Chondrocyte (in vitro differentiated cells): ENCODE measurements at places on chromosomes 3 and 15. TPM values are rescaled to one million over a fixed set of nuclear protein-coding genes. Genes with fewer than 3 reads are reported as not detected.

DNA sequence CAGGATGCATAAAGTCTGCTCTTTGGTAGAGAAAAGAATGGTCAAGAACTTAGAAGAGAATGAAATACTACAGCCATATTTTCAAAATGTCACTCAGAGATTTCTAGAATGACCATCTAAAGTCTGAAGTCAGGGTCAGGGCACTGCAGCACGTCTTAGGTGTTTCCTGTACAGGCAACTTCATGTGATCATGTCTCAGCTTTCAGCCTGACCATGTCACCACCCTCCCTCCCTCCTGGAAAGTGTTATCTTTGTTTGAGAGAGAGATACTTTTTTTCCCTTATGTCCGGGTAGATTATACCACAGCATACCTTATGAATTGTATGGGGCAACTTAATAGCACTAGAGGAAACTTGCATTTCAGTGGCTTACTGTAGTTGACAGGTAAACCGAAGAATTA lies 558.0 kb upstream of the TGFBR2 start:
- H3K27me3 ChIP-seq = no peaks in the 10 kb centered on the region
- no peak for DNase-seq
- no peaks in the 10 kb centered on the region for H3K4me1 ChIP-seq
- H3K36me3 ChIP-seq = peaks cover 2% of the 10 kb centered on the region
- no peak overlapping the region for H3K4me3 ChIP-seq
- no peak overlapping the region for H3K27ac ChIP-seq

DNA sequence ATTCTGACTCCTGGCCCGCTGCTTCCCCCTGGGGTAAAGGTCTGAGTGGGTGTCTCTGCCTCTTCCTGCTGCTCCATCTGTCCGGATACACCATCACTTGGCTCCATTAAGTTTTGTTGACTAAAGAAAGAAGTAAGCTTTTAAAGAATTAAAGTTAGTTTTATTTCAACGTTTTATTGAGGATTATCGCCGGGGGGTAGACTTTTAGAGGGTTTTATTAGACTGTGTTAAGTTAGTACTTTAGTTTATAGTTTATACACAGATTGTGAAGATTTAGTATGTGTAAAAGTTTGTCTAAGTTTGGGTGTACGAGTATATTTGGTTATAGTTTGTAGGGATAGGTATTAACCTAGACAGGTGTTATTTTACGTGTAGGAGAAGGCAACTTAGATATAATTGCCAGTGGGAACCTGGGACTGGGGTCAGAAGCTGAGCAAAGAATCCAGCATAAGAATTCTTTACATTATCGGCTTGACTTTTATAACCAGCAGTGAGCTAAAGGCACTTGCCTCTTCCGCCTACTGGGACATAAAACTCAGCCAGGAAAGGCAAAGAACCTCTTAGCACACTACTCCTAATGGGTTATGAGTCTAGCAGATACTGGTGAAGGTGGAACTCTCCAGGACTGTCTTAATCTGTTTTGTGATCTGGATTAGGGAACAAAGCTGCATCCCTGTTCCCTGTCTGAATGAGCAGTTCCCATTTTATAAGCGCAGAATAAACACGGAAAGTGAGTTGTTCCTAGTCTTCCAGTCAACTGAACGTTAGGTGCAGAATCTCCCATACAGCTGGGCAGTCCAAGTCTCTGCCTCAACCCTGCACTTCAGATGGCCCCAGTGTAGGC lies 131.3 kb downstream of the FAM43A start:
- no peak overlapping the region for H3K4me3 ChIP-seq
- H3K36me3 ChIP-seq = no peaks in the 10 kb centered on the region
- no peaks in the 10 kb centered on the region for H3K4me1 ChIP-seq
- H3K27ac ChIP-seq = no peak overlapping the region
- DNase-seq = no peak
- H3K27me3 ChIP-seq = peaks cover 16% of the 10 kb centered on the region

DNA sequence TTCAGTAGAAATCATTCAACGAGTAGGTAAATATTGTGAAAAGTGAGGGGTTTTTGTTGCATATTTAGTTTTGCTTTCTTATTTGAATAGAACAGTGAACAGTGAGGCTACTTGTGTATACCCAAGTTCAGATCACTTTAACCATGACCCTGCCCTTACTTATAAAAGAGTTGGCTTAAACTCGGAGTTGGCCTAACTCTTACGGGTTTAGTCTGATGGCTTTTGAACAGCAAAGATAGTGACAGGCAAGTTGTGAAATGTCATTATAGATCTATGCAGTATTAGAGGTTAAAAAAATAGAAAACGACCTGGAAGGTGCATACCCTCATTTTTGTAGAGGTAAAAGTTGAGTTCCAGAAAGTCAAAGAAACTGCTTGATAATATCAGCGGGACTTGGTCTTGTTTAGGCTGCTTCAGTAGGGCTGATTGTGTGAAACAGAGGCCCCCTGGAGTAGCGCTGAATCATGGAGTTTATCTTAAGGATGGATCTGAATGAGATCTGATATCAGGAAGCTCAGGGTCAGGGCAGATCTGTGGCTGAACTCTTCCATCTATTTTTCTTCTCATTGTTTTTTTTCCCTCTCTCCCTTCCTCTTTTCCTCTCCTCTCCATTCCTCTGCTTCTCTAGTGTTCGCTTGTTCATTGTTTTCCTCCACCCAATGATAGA lies 359.8 kb downstream of the LPP start:
- H3K36me3 ChIP-seq = peaks cover 4% of the 10 kb centered on the region
- H3K27me3 ChIP-seq = no peaks in the 10 kb centered on the region
- DNase-seq = no peak
- peak overlapping the region; percentile 86 for H3K27ac ChIP-seq
- H3K4me1 ChIP-seq = peaks cover 46% of the 10 kb centered on the region

DNA sequence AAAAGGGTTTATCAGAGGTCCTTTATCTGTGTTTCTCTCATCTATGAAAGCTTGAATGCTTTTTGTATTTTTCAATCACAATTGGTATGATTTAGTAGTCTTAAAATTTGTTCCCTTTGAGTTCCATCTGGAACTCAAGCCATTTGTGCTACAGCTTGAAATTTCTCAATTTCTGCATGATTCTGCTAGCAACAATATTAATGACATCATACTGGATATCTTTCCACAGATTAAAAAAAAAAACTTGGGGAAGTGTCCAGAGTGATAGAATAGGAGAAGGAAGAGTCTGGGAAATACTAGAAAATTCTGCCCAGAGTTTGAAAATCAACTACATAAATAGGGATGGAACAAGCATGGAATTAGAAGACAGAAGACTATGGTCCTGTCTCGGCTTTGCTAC lies 9.3 kb upstream of the FBN1 start:
- no peaks in the 10 kb centered on the region for H3K36me3 ChIP-seq
- H3K27me3 ChIP-seq = no peaks in the 10 kb centered on the region
- peaks cover 19% of the 10 kb centered on the region for H3K4me1 ChIP-seq
- H3K27ac ChIP-seq = no peak overlapping the region
- no peak overlapping the region for H3K4me3 ChIP-seq
- DNase-seq = no peak

- H3K4me1 ChIP-seq = peaks cover 46% of the 10 kb centered on the region
- no peak overlapping the region for H3K4me3 ChIP-seq
- H3K36me3 ChIP-seq = no peaks in the 10 kb centered on the region
- H3K27ac ChIP-seq = no peak overlapping the region
Measured at GRCh38 chr3:194570898-194571297, 62.3 kb downstream of the TMEM44 start.

- H3K27me3 ChIP-seq = peaks cover 14% of the 10 kb centered on the region
- H3K4me1 ChIP-seq = no peaks in the 10 kb centered on the region
- no peak overlapping the region for H3K27ac ChIP-seq
- no peak for DNase-seq
Measured at GRCh38 chr3:118729546-118729945, 305.1 kb downstream of the IGSF11 start.

GRCh38 chr3:149703466-149703865 lies 45.6 kb upstream of the WWTR1 start:
- H3K27me3 ChIP-seq = no peaks in the 10 kb centered on the region
- H3K4me1 ChIP-seq = peaks cover 17% of the 10 kb centered on the region
- DNase-seq = no peak
- peaks cover 1% of the 10 kb centered on the region for H3K36me3 ChIP-seq
- H3K27ac ChIP-seq = no peak overlapping the region

- no peak overlapping the region for H3K4me3 ChIP-seq
- no peaks in the 10 kb centered on the region for H3K4me1 ChIP-seq
- peaks cover 10% of the 10 kb centered on the region for H3K27me3 ChIP-seq
- no peak overlapping the region for H3K27ac ChIP-seq
- no peak for DNase-seq
Measured at GRCh38 chr3:157769378-157769777, 266.2 kb upstream of the VEPH1 start.

- H3K4me3 ChIP-seq = no peak overlapping the region
- H3K27ac ChIP-seq = no peak overlapping the region
- H3K4me1 ChIP-seq = peaks cover 3% of the 10 kb centered on the region
- DNase-seq = no peak
- peaks cover 13% of the 10 kb centered on the region for H3K36me3 ChIP-seq
Measured at GRCh38 chr15:71937650-71938311, 127.4 kb downstream of the NR2E3 start.

DNA sequence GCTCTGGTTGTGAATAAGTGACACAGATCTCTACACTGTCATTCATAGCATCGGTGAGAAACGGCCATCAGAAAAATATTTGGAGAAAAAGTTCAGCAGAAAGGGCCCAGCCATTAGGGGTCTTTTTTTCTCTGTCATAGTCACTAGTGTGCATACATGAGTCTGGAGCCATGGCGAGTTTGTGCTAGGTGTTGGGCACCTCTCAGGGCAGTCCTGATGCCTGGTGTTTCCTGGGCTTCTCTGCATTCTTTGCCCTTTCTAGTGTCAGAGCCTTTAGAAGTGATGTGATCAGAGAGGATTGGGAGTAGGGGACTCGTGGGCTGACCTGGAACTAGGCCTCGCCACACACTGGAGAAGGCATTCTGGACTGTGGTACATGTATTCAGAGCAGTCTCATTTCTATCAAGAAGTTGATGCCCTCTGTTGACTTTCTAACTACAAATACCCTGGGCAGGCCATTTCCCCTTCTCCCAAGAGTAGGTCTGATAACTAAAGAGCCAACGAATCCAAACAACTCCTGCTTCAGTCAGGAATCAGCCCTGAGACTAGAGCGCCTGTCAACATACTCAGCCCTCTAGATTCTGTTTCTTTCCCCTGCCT lies 1.6 kb downstream of the KY start:
- no peaks in the 10 kb centered on the region for H3K27me3 ChIP-seq
- DNase-seq = no peak
- H3K4me3 ChIP-seq = no peak overlapping the region
- no peak overlapping the region for H3K27ac ChIP-seq
- H3K4me1 ChIP-seq = peaks cover 21% of the 10 kb centered on the region
- H3K36me3 ChIP-seq = no peaks in the 10 kb centered on the region

DNA sequence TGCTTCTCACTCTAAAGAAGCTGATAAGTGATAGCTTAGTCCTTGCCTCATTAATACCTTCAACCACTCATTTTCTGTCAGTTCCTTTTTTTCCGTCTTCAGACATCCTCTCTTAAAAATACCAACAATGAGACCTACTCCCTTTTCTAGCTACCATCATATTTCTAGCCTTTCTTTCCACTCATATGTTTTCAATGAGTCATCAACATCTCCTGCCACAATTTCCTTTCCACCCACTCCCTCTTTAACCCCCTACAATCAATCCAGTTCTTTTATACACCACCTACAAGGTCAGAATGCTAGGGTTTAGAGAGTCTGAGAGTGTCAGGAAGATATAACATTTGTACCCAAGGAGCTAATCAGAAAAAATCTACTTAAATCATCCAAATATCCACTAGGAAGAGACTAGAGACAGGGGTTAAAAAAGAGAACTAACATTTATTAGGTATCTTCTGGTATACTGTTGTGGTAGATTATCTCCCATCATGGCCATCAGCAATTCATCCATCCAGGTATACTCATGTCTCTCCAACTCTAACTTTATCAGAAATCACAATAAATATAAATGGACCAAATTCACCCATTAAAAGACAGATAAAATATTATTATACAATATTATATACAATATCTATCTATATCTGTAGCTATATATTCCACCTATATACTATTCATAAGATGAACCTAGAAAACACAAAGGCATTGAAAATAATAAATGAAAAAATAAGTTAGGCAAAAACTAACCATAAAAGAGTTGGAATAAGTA lies 42.5 kb downstream of the MYLK start:
- no peak overlapping the region for H3K4me3 ChIP-seq
- no peak for DNase-seq
- peaks cover 20% of the 10 kb centered on the region for H3K36me3 ChIP-seq

DNA sequence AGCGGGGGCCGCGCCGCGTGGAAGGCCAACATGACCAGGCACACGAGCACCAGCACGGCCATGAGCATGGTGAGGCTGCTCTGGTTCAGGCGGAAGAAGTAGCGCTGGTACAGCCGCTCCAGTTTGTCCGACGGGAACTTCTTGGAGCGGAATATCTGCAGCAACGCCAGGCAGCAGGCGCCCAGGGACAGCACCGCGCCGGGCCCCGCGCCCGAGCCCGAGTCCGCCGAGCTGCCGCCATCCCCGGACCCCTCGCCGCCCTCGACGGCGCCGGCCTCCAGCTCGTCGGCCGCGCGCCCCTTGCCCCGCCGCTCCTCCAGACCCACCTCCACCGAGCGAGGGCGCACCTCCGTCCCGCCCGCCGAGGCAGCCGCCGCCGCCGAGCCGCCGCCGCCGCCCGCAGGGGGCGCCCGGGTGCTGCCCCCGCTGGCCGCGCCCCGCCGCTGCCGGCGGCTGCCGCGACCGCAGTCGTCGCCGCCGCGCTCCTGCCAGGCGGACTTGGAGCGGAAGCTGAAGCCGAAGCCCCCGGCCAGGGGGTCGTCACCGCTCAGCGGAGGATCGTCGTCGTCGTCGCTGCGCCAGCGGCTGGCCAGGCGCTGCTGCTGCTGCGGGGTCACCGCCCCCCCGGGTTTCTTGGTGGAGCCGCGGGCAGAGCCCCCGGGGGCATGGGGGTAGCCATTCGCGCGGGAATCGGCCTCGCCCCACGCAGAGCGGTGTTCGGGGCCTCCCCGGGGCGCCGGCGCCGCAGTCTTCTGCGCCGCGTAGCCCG lies 957 bp downstream of the ADCY5 start:
- H3K36me3 ChIP-seq = no peaks in the 10 kb centered on the region
- no peak overlapping the region for H3K27ac ChIP-seq
- peaks cover 28% of the 10 kb centered on the region for H3K4me1 ChIP-seq
- peaks cover 28% of the 10 kb centered on the region for H3K27me3 ChIP-seq

DNA sequence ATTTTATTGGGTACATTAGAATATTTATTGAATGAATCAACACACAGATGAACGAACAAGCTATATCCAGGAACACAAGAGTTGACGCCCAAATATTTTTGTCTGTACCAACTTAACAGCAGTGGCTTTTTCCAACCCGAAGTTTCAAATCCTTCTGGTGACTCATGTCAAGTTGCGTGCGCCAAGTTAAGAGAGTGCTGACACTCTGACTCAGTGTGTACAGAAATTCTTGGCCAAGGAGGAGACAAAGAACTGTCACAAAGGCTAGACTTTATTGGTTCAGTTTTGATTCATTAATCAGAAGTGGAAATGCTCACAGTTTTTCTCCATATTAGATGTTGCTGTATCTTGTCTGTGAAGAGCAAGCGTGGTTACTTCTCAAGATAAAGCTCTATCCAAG lies 59.6 kb upstream of the TSC22D2 start:
- peaks cover 81% of the 10 kb centered on the region for H3K4me1 ChIP-seq
- peak overlapping the region; percentile 97 for H3K27ac ChIP-seq
- no peaks in the 10 kb centered on the region for H3K27me3 ChIP-seq
- H3K36me3 ChIP-seq = no peaks in the 10 kb centered on the region
- H3K4me3 ChIP-seq = peak overlapping the region; percentile 21
- no peak for DNase-seq

The VIPR1 gene
- 5.8 to 17.0 TPM (median 6.1 TPM) in 3 replicates for total RNA-seq

The NR2F2 gene
- total RNA-seq = 151 to 169 TPM (median 167 TPM) in 3 replicates

The FEZF2 gene
- total RNA-seq = not detected in 3 replicates

The TNFAIP8L3 gene
- 4.6 to 6.1 TPM (median 5.4 TPM) in 3 replicates for total RNA-seq

The TIGIT gene
- not detected in 3 replicates for total RNA-seq

The C3orf20 gene
- not detected in 3 replicates for total RNA-seq

The RHOV gene
- 0.12 to 0.31 TPM in 2 of 3 replicates, not detected in the other for total RNA-seq

The CCR3 gene
- total RNA-seq = not detected in 3 replicates

The MAP4 gene
- 376 to 414 TPM (median 401 TPM) in 3 replicates for total RNA-seq

The NAA50 gene
- total RNA-seq = 71.8 to 74.7 TPM (median 72.8 TPM) in 3 replicates
